ENCODE measurements at places on chromosomes 3 and 15.

DNA sequence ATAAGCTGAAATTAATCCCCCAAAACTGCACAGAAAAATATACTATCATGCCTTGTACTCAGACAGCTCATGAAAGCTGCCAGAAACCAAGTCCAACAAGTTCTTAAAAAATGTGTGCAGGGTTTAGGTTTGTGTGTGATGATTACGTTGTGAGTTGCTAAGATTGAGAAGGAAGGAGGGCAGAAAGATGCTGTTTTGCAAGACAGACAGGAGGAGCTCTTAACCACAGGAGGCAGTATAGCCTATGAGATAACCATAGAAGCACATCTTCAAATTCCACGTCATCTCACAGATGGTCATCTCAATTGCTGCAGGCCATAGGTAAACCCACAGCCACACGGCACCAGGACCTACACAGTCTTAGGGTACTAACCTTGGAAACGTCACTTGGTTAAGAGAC is 191.9 kb downstream of the STT3B start:
- DNase-seq: no peak

DNA sequence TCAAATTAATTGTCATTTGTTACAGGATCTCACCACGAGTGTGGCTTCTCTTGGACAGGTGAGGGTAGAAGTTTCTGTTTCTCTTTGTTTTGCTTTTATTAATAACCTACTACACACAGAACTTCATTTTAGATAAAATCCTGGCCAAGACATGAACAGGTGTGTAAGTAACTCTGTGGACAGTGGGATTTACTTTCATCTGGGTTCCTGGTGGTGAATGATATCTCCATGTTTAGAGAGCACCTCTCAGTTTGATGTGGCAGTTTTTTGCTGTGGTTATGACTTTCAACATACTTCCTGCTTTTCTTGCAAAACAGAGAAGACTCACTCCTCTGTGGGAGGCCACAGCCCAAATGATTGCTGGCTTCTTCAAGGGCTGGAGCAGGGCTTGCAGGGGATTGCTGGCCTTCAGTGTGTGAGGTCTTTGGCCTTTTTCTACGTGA is 71.1 kb upstream of the XCR1 start:
- no peak for DNase-seq

- no peak for DNase-seq
Measured at GRCh38 chr15:29270169-29270955, 740 bp upstream of the NSMCE3 start.

GRCh38 chr3:130725746-130726145 is 20.9 kb downstream of the PIK3R4 start:
- no peak for DNase-seq

DNA sequence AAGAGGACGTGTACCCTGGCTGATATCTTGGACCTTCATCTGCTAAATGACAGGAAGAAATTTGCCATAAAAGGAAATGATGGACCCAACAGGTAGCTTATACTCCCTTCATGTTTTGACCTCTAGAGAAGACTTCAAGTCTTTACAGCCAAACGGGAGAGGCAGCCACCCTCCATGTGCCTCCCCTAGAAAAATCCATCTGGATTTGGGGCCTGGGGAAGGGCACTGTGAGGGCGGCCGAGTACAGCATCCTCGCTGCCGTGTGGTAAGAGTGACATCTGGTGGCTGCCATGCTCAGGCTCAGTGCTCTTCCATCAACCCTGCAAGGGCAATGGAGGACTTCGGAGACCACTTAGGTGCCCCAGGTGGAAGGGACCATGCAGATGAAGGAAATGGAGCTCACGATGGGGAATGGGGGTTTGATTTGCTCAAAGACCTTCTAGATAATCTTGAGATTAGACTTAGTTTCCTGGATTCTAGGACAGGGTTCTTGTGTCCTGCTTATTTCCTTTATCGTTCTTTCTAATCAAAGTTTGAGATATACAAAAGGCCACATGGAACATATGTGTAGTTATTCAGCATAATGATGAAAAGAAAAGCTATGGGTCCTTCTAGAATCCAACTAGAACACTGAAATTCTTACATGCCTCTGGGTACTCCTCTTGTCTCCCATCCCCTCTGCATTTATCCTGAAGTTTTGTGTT is 44.4 kb downstream of the AQP9 start:
- DNase-seq: no peak

GRCh38 chr15:60800299-60801072 is 321.5 kb upstream of the ICE2 start:
- no peak for DNase-seq

DNA sequence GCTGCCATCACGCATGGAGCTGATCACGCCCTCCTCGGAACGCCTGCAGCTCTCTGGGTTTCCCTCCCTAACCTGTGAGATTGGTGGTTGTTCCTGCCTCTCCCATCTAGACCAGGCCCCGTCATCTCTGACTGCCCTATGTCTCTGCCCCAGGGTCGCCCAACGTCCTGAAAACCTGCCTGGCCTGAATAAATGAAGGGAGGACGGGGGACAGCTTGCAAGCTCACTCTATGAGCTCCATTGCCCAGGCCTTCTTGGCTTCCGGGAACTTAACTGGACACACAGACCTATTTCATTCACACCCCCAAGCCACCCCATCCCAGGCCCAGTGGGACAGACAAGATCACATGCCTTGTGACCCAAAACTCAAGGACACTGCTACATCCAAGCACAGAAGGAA is 274.2 kb downstream of the XXYLT1 start:
- DNase-seq: no peak

- no peak for DNase-seq
Measured at GRCh38 chr3:190165253-190165652, 44.6 kb upstream of the P3H2 start.

GRCh38 chr3:55341502-55342031 is 145.5 kb downstream of the WNT5A start:
- DNase-seq: no peak
